ENCODE measurements at places on chromosomes 16 and 17.

- no peak for DNase-seq
Observed at GRCh38 chr17:14760212-14760611, 459.3 kb downstream of the HS3ST3B1 start.

DNA sequence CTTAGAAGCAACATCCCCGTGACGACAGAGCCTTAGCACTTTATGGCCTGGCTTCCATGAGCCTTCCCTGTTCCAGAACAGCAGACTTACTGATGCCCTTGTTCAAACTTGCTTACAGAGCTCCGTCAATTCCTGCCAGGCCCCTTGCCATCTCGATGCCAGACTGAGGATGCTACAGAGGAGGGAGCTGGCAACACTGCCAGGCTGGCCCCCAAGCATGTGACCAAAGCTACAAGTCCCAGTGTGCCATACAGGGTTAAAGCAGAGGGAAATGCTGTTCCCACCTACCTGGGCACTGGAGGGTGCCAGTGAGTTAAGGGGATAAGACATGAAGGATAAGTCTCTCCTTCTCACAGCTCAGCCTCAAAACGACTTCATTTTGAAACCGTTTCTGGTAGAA is 33.5 kb upstream of the SREBF1 start:
- DNase-seq: no peak

DNA sequence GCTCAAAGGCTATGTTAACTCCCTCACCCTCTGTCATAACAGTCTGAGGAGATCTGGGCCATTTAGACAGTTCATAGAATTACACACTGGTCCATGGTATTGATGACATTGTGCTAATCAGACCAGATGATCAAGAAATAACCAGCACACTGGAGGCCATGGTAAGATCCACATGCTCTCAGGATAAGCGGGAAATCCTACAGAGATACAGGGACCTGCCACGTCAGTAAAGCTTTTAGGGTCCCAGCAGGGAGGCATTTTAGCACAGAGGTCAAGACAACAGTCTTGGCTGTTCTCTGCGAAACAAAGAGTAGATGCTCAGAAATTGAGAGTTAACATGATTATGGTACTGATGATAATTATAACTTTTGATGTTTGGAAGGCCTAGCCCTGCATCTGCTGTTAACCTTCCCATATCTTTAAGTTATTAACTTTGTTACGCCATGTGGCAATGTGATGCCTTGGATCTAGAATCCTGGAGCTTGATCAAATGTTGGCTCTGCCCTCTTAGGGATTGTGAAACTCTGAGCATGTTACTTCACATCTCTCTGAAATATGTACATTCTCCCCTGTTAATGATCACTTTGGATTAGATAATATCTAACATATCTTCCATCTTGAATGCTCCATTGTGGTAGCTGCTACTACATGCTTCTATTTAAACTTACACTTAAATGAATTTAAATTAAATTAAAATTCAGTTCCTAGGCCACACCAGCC is 172.0 kb upstream of the SOX9 start:
- no peak for DNase-seq

- no peak for DNase-seq
Observed at GRCh38 chr16:89000207-89000959, 23.4 kb upstream of the CBFA2T3 start.

DNA sequence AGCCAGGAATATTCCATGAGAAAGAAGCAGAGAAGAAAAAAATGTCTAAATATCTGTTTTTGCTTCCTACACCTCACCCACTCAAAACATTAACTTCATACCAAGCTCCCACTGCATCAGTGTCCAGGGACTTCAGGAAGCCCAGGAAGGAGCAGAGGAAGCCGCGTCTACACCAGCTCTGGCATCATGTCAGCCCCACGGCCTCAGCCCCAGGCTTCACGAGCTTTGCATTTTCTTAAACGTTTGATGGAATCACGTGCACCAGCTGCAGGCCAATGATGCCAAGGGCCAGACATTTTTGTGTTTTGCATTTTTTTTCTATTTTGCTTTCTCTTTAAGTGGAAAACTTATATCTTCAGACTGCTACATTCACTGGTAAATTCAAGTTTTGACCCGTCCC is 48.6 kb downstream of the CDRT4 start:
- no peak for DNase-seq

DNA sequence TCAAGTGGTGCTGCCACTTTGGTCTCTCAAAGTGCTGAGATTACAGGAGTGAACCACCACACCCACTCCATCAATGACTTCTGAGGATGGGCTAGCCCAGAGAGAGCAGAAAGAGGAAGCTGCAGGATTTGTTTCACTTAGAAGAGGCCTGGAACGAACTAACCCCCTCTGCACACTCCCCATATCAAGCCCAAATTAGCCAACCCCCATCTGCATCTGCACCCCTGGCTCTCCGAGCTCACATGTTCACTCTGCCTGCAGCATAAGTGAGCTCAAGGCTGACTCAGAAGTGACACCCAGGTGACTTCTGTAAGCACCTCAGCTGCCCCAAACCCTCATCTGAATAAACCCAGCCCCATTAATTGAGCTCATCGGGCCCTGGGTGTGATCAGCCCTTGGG is 4.8 kb downstream of the SCNN1G start:
- DNase-seq: no peak

DNA sequence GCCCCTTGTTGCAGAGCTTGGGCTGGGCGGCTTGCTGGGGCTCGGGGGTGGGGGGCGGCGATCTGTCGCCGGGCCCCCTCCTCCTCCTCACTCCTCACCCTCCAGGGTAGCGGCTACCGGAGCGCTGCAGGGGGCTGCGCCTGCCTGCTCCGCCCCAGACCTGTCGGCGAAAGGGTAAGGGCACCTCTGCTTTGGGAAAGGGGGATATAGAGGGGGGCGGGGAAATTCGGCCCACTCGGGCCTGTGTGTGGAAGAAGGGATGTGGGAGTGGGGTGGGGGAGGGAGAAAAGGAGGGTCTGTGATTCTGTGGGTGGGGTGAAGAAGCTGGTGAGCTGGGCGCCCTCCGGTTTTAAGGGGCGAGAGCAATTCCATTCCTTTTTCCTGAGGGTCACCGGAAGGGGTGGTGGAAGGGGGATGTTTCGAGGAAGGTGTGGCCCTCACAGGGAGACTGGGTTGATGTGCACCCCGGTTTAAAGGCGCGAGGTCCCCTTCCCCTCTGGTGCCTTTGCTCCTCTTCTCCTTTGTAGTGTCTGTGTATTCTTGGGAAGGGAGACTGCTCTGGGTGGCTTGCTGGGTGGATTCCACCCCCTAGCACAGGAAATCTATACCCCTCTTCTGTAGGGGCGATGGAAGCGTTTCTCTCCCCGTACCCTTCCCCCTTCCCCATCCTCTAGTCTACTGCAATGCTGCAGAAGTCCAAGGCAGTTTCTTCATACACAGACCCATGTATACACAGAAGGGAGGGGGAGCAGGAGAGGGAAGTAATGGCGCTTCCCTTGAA is 878 bp downstream of the TAOK1 start:
- DNase-seq: no peak

All from stimulated activated CD4-positive, alpha-beta T cell treated with anti-CD3 and anti-CD28 coated beads, Interleukin-2, amount 100 ng/mL, for 4 hours (primary cell).